Mammary epithelial cell (primary cell): ENCODE measurements at places on chromosomes 1 and 21.
A peak's percentile ranks its signal among the peaks of the same experiment; 100 is the strongest.

GRCh38 chr1:41427122-41427913 is 57.2 kb downstream of the EDN2 start:
- no peak for DNase-seq

- DNase-seq = no peak
Measured at GRCh38 chr1:44256762-44257554, 43.7 kb downstream of the DMAP1 start.

DNA sequence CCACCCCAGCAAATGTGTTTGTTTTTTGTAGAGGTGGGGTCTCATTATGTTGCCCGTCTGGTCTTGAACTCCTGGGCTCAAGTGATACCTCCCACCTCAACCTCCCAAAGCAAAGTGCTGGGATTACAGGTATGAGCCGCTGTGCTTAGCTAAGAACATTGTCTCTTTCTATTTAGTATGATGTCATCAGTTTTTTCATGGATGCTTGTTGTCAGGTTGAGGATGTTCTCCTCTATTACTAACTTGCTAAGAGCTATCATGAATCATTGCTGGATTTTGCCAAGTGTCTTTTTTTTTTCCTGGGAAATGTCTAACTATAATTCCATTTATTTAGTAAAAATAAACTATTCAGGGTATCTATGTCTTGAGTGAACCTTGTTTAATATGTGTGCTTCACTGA is 19.0 kb upstream of the MPC2 start:
- peak; percentile 15 for DNase-seq

- DNase-seq = no peak
Measured at GRCh38 chr1:151491641-151492040, 19.5 kb upstream of the CGN start.

- DNase-seq = no peak
Measured at GRCh38 chr1:18808550-18808949, 50.9 kb downstream of the TAS1R2 start.
